ENCODE measurements at places on chromosomes 2 and 18.

GRCh38 chr18:13558124-13558523 lies 168.2 kb downstream of the FAM210A start:
- DNase-seq = peak; percentile 63

GRCh38 chr18:5066380-5066977 lies 130.6 kb downstream of the AKAIN1 start:
- no peak for DNase-seq

GRCh38 chr18:65221736-65222135 lies 529.1 kb upstream of the CDH7 start:
- DNase-seq = no peak

DNA sequence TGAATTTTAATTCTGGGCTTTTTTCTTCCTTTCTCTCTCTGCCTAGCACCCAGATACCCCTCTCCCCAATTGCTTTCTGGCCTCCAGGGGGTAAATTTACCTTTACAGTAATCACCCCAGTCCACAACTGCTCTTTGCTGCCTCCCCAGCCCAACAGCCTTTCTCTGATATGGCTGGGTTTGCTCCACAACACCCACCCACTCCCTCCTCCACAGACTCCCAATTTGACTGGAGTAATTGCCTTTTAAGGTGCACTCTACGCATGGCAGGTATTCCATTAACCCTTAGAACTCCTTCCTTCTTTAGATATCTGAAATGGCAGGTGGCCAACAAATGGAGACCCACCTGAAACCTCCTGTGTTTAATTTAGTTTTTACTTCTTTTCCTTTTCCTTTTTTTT lies 3.6 kb downstream of the CELF4 start:
- DNase-seq = no peak

DNA sequence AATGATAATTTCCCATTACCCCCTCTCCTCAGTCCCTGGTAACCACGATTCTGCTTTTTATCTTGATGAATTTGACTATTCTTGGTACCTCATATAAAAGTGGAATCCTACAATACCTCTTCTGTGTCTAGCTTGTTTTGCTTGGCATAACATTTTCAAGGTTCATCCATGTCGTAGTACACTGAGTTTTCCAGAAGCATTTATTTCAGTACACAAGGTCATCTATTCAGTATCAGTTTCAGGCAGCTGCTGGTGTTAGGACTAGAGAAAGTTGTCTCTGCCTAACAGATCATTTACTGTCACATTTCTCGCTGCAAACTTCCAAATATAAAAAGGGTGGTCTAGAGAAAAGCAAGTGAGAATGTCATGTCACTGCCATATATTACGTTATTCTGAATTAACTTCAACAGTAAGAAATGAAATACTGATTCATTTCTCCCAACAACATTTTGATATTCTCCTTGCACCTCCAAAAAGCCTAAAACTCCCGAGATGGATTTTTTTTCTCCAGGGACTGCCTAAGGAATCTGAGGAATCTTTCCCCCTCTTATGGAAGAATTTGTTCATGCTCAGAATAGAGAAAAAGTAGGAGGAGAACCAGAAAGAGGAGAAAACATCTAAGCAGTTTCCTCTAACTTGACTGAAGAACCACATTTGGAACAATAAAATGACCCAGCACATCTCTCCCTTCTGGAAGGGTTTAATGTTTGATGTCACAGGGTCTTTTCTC lies 36.0 kb downstream of the CDK15 start:
- DNase-seq = no peak

- DNase-seq = no peak
These were observed 92.4 kb upstream of the COPS8 start for GRCh38 chr2:236993286-236993685.

DNA sequence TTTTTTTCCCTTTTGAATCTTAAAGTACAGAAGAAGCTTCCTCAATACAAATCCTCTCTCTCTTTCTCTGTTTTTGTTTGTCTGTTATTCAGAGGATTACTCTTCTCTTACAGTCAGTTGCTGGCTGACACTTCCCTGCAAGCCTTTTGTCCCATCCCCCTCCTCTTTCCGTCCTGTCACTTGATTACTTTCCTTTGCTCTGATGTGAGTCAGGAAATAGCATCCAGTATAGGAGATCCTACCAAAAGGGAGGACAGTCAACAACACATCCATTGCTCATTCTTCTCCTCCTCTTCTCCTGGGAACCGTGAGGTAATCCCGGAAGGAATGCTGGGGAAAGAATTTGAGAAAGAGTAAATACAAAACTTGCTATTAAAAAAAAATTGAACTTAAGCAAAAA lies 79.3 kb upstream of the SCN7A start:
- DNase-seq = no peak

GRCh38 chr18:9474108-9474982 lies 968 bp upstream of the RALBP1 start:
- no peak for DNase-seq

- DNase-seq = no peak
These were observed 367.6 kb upstream of the CWC22 start for GRCh38 chr2:180374502-180375281.

DNA sequence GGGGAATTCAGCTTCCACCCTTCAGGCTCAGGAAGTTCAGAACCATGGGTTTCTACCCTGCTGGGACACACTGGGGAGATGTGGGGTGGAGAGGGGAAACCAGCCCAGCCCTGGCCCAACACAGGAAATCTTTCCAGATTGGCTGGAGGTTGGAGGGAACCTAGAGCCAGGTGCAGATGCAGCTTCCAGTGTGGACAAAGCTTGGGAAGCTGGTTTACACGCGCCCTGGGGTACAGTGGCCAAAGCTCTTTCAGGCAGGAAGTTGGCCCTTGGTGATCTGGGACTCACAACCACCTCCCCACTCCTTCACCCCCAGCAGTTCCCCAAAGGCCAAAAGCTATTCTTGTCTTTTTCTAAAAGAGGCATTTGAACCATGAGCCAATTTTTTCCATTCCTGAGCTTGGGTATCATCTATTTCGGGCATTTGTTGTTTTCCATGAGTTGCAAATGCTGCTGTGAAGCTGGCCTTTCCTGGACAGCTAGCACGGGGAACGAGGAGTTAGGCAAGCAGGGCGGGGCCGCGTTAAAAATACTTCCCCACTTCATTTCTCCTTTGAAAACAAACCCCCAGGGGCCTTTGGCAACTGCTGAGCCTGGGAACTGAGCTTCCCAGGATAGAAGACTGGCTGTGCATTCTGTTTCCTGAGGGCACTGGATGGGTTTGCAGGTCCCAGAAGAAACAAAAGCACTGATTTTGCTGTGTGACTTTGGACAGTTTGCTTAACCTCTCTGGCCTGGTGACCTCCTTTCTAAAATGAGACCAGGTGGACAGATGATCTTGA lies 3.1 kb upstream of the ARID5A start:
- peak; percentile 86 for DNase-seq

DNA sequence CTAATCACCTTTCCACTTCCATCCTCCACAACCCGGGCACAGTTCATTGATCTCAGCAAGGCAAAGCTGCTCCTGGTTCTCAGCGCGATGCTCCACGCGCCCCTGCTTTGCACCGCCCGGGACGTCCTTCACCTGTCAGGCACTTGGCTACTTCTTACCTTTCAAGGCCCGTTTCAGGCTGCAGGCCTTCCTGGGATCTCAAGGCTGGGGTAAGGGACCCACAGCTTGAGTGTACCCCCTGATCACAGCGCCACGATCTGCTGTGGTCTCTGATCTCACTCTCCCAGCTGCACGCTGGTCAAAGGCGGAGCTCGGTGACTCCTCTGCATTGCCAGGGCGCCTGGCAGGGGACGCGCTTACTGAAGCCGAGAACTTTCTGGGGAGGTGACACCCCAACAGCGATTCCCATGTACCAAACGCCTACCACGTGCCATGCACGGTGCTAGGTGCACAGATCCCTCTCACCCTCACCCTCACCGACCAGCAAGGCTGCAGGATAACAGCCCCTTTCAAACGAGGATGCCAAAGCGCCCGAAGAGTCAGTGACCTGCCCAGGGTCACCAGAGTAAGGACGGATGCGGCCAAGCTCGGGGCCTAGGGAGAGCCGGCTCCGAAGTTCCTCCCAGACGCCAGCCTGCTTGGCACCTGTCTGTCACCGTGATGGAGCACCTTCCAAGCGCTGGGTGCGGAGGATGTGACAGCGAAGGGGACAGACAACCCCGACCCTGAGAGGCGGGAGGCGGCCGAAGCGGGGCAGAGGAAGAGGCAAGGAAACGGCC lies 818 bp downstream of the ITGB1BP1 start:
- peak; percentile 70 for DNase-seq

GRCh38 chr2:2057125-2057721 lies 273.9 kb downstream of the MYT1L start:
- peak; percentile 69 for DNase-seq

GRCh38 chr2:18791172-18791797 lies 201.9 kb upstream of the NT5C1B start:
- DNase-seq = no peak

- DNase-seq = no peak
These were observed 193.2 kb upstream of the ITGA4 start for GRCh38 chr2:181264001-181264400.

GRCh38 chr2:4499316-4500030 lies 796.1 kb downstream of the DCDC2C start:
- DNase-seq = no peak

GRCh38 chr2:239688840-239689239 lies 288.0 kb upstream of the HDAC4 start:
- DNase-seq = no peak

- peak; percentile 23 for DNase-seq
These were observed 44.9 kb downstream of the MYO7B start for GRCh38 chr2:127580167-127581049.

DNA sequence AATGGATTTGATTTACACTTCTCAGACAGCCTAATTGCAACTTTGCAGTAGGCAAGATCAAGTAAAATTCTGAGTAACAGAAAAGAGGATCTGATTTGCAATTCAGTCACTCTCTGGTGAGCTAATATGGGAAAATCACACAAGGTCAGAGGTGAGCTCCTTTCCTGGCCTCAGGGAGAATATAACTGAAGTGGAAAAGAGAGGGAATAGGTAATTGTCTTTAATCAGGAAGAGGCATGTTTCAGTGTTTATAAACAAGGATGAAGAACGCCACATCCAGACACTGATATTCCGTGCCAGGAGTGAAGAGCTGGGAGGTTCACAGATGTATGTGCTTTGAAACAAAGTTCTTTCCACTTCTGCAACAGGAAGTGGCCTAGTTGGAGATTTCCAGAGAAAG lies 127.1 kb downstream of the ETAA1 start:
- no peak for DNase-seq

- no peak for DNase-seq
These were observed 2.2 kb upstream of the UGT1A6 start for GRCh38 chr2:233690444-233690843.

- no peak for DNase-seq
These were observed 47.5 kb downstream of the PTGR3 start for GRCh38 chr18:75161256-75162028.

GRCh38 chr18:41754332-41754731 lies 200.7 kb upstream of the PIK3C3 start:
- DNase-seq = no peak

GRCh38 chr2:7812231-7812995 lies 869.4 kb upstream of the ID2 start:
- DNase-seq = no peak

DNA sequence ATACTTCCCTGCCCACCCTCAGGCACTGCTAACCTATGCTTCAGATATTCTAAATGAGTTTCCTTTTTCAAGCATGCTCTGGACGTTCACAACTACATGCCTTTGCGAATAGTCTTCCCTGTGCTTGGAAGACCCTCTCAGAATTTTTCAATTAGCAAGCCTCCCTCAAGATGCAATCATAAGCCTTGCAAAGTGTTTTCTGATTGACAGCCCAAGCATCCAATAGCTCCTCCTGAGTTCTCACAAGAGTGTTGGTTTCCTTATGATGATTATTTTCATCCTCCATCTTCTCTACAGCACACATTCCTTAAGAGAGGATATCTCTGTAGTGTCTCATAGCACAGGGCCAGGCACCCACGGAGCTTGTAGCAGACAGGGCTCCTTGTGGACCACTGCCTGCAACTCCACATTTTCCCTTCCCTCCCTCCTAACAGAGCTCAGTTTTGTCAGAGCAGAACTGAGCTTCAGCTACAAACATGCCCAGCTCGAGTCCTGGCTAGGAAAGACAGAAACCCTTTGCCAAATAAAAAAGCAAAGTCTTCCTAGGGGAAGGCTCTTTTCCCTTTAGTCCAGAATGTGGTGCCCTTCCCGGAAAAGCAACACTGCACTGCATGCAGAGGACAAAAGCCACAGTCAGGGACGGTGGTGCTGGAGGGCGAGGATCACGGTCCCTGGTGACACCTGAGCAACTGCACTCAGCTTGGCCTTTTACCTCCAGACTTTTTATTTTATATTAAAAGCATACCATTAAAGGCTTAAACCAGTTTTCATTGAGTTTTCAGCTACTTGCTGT lies 819.8 kb upstream of the ID2 start:
- DNase-seq = no peak

GRCh38 chr2:67399831-67400489 lies 2.8 kb downstream of the ETAA1 start:
- DNase-seq = no peak

DNA sequence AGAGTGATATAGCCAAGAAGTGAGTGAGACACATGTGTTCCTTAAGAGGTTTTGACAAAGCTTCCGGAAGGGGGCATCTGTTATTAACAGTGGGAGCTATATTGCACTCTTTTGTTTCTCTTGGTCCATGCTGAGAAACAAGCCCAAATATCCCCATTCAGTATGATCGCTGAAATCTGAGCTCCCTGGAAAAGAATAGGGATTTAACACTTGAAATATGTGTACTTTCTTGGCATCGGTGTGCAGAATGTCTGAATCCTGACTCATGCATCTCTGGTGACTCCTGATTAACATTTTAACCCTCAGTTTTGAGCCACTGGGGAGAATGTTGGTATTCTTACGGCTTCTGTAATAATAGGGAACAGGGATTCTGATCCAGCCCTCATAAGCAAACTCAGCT lies 448.1 kb downstream of the TSN start:
- DNase-seq = no peak

GRCh38 chr2:60416221-60417008 lies 137.0 kb downstream of the BCL11A start:
- DNase-seq = peak; percentile 44

DNA sequence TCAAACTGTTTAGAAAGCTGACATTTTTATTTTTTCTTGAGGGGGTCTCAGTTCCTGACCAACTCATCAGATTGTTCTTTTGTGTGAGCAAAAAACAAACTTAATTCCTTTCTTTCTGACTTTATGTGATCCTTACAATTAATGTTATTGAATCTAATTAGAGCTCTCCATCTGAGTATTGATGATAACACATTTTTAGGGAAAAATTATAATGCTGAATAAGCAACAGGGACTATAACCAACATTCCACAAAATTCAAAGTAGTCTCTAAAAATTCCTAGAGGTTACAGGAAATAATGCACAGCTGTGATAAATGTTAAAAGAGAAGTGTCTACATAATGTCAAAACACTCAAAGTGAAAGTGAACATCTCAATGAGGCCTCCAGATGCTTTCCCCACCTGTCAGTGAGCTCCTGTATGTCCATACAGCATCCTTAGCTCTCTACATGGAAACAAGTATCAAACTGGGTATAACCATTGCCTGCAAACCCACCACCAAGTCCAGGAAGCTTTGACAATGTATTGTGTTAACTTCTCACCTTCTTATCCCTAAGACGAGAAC lies 786.0 kb upstream of the SLC39A10 start:
- DNase-seq = no peak

All from left ventricle myocardium superior (tissue), 1 donor.